HS-5 (cell line): ENCODE measurements at places on chromosomes 12 and 14.

DNA sequence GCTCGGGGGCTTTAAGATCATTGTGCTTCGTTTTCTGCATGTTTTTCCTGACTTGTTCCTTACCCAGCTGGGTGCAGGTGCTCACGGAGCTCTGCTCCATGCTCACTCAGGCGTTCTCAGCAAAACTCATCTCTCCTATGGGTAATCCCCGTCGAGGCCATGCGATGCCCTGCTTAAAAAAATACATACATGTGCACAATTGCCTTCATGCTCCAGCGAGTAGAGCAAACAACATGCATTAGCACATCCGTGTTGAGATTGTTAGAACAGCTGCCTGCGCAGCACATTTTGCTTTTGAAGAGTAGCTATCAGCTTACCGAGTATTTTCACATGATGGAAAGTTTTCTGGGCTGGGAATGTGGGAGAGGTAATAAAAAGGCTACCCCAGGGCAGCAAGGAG lies 16.2 kb downstream of the AACS start:
- no peak for DNase-seq

GRCh38 chr12:114529966-114530365 lies 124.0 kb upstream of the TBX5 start:
- DNase-seq: no peak

DNA sequence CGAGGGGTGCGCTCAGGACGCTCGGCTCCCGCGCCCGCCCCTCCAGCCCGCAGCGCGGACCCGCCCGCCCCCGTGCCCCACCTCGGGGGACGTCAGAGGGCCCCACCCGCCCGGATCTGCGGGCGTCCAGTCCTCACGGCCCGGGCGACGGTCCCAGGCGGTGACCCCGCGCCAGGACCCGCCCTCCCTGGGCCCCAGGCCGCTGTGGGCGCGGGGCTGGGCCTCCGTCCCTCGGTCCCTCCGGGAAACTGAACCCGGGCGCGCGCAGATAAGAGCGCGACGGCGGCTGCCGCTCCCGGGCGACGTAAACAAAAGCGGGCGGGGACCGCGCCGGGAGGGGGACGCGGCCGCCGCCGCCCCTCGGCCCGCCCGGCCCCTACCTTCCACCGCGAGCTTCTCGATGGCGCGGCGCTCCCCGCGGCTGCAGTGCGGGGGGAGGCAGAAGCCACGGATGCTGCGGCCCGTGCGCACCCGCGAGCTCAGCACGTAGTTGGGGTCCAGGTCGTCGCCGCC lies 1.1 kb downstream of the CKB start:
- DNase-seq: no peak

DNA sequence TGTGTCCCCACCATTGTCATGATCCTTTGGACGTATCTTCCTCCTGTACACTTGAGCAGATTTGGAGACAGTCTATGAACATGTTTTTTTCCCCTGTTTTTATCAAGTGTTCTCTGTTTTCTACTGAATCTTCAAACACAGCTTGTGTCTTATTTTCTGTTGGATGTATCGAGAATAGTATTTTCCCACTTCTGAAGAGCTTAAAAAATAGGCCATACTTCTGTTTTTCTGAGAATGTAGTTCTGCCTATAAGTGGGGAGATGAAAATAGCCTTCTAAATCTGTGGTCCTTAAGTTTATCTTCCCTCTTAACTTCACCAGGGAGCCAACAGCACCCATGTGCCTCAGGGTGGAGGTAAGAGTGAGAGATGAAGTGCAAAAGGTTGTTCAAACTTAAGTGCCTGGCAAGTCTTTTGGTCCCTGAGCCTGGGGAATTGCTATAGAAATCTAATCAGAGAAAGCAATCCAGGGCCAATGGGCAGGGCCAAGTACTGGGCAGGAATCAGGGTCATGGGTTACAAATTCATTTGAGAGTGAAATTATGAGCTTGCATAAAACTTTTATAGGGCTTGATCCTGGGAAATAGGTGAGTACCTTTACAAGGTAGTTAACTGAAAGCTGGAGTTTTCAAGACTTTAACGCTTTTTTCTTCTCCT lies 58.9 kb downstream of the ARF6 start:
- no peak for DNase-seq

DNA sequence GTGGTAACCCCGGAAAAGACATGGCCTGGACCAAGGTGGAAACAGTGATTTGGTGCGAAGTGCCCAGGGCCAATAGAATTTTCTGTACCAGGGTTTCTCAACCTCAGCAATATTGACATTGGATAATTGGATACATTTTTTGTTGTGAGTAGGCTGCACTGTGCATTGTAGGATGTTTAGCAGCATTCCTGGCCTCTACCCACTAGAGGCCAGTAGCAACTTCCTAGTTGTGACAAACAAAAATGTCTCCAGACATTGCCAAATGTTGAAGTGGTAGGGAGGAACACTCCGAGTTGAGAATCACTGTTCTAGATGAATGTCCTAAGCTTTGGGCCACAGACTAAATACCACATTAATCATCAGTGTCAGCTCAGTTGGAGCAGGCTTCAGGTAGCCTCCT lies 6.2 kb upstream of the CGRRF1 start:
- no peak for DNase-seq

DNA sequence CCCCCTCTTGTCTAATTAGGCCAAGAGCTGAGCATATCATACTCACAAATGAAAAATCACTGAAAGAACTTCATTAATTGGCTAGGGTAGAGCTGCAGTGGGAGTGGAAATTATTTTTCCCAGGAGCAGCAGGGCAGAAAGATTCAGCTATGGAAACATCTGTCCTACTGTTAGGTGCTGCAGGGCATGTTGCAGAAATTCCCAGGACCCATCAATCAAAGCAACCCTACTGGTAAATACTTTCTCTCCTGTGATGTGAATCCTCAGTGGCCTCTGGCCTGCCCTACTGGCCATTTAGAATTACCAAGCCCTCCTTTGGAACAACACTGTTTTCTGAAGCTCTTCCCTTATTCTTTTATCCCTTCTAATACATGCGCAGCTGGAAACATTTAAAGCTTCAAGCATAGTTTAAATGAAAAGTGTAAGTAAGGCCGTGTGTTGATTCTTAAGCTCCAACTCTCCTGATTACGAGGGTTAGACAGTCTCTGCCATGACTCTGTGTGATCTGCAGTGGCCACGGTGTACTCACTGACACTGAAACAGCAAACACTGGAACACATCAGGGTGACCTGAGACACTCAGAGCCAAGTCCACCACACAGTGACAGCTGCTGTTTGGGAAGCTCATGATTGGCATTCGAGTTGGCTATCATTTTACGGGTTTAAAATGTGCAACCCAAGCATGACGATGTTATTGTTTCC lies 62.6 kb upstream of the TMCC3 start:
- no peak for DNase-seq

- no peak for DNase-seq
Observed at GRCh38 chr12:63948211-63948610, 103.7 kb downstream of the SRGAP1 start.

DNA sequence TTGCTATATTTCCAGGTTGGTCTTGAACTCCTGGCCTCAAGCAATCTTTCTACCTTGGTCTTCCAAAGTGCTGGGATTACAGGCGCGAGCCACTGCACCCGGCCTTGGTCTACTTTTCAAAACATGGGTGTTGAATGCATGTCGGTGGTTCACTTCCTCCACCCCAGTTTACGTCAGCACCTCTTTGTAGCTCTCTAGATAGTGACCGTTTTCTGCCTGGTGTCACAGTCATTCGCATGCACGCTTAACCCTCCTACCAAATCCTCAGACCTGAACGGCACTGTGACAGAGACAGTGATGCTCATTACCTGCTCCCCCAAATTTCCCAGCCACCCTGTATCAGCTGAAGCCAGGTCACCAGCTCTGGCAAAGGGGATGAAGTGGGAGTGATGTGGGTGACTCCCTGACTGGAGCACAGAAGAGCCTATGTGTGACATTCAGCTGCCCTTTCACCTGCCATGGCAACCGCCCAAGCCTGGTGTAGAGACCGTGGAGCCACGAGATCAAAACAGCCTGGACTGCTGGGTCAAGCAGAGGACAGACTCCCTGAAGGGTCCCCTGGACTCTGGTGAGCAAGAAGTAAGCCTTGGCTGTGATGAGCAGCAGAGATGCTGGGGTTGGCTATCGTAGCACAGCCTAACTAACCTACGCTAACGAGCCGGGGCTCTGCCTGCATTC lies 66.2 kb upstream of the GPR68 start:
- no peak for DNase-seq

GRCh38 chr12:26282339-26282940 lies 87.1 kb downstream of the SSPN start:
- no peak for DNase-seq

GRCh38 chr14:62658631-62659030 lies 386.6 kb downstream of the KCNH5 start:
- DNase-seq: no peak

DNA sequence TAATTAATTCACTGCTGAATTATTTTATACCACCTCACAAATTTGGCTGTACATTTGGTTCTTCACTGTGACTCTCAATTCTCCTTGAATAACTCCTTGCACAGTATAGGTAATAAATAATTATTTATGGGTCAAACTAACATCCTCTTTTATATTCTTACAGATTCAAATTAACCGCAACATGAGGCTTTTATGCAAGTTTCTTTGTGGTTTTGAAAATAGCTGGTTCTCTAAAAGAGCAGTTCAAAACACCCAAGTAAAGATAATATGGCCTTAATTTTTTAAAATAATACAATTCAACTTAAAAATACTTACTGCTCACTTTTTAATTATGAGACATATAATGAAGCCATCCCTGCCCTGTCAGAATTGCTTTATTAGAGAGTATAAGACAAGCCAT lies 12.9 kb upstream of the TRIM9 start:
- DNase-seq: no peak

DNA sequence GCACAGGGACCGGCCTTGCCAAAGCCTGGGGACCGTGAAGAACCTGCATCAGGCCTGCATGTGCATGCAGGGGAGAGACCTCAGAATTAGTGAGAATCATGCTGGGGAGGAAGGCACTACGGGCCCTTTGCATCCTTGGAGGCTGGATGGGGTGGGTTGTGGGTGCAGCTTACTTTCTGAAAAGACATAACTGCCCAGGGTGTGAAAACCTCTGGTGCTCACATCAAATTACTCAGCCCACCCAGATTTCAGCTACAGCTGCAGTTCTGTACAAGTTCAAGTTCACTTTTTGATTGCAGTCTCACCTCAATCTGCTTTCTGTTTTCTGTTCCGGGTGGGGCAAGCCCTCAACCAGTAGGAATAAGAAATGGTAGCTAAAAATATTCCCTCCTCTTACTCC lies 130.6 kb downstream of the SLC15A4 start:
- no peak for DNase-seq

- DNase-seq: peak; percentile 93
Observed at GRCh38 chr12:101935890-101936746, 58.7 kb downstream of the DRAM1 start.

- DNase-seq: no peak
Observed at GRCh38 chr14:102951799-102952198, 29.3 kb downstream of the AMN start.

DNA sequence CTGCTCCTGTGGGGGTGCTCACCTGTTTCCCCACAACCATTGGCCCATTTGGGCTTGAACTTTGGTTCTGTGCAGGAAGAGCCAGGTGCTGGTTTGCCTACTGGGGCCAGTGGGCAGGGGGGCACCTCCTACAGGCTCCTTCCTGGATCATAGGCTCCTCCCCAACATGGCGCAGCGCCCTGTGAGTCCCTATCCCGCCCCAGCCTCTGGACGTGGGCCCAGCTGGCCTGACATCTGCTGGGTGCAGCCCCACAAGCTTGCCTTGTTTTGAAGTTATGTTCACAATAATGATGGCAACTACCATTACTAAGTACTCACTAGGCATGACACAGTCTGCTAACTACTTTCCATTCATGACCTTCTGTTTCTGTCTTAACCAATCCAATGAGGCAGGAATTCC lies 147.8 kb downstream of the RBM19 start:
- DNase-seq: no peak

DNA sequence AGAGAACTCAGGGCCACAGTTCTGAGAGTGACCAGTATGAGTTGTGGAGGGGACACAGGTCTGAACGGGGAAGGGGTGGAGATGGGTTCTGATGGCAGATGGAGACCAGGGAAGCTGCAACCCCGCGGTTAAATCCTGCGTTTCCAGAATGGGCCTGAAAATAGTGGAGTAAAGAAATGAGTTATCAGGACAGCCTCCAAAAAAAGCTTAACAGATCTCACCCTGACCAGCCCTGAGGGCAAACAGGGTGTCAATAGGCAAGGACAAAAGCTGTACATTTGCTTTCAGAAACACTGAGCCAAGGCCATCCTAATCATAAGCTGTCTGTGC lies 555 bp upstream of the RTN1 start:
- DNase-seq: no peak

GRCh38 chr12:46269429-46270241 lies 792 bp upstream of the SLC38A1 start:
- DNase-seq: no peak

DNA sequence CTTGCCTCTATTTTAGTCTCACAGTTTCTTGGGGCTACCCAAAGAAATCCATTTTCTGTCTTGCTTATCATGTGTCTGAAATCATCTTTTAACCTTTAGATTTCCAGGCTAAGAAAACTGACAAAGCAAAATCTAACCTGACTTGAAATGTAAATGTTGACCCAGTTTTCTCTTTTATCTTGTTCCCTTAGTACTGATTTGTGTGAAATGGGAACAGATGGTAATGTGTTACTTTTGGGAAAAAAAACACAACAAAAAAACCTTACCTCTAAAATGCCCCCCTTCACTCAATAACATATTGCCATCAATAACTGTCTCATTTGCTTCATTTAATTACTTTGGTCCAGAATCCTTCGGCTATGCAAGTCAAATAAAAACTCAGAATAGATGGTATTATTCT lies 383.2 kb upstream of the DCN start:
- DNase-seq: no peak

DNA sequence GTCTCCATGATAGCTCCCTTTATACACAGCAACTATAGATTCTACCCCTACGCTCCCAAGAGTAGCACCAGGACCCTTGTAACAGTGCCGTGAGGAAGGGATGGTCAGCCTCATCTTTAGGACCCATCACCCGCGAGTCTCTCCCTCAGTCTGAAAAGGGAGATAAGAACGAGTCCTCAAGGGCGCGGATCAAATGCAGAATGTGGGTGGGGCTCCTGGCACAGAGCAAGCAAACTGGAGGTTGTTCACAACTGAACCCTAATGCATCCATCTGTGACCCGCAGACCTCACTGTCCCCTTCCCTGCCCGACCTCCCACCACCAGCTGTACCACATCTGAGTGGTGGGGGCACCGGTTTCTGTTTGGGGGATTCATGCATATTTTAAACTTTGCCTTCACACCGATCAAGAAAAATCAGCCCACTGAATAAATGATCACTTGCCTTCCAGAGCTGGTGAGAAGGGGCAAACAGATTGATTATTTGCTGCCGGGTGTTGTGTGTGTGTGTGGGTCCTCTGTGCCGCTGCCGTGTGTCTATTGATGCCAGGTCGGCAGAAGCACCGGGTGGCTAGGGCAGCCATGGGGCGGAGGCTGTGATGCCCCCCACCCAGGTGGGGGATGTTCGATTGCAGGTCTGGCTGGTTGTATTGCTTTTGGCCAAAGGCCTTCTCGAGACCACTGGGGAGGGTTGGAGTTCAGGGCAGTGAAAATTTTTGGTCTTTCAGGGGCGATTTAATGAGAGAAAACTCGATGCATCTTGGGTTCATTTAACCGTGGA lies 35.7 kb upstream of the BEGAIN start:
- no peak for DNase-seq
